Stimulated activated CD8-positive, alpha-beta memory T cell treated with anti-CD3 and anti-CD28 coated beads, Interleukin-4, amount 100 ng/mL, for 1 hour (primary cell): ENCODE measurements at places on chromosomes 12 and 14.

- no peak for DNase-seq
Observed at GRCh38 chr14:63357841-63358240, 39.1 kb upstream of the GPHB5 start.

DNA sequence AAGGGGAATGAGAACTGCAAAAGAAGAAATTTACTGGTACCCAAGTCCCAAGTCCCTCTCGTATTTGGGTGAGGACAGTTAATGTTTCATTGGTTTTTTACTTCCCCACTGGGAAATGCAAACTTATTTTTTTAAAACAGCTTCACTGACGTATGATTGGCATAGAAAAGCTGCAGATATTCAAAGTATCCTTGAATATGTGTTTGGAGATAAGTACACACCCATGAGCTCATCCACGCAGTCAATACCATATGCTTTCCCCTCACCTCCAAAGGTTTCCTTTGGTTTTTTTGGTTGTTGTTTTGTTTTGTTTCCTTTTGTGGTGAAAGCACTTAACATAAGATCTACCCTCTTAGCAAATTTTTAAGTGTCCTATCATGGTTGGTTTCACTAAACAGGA lies 13.1 kb downstream of the TCTN2 start:
- DNase-seq, result no peak

DNA sequence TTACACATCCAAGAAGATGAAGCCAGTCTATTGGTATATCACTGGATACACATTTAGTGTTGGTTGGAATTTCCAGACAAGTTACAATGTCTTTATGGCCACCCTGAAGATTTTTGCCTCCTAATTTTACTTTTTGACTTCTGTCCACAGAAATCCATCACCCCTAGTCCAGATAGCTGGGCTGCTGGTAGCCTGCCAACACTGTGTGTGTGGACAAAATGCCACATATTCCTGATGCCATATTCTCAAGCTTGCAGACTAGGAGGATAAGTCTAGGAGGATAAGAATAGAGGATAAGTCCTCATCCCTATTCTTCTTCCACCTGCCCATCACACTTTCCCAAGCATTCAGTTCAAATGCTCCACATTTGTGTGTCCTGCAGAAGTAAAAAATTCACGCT lies 4.6 kb downstream of the ESR2 start:
- no peak for DNase-seq

- DNase-seq, result no peak
Observed at GRCh38 chr12:107519906-107520859, 165.4 kb upstream of the PWP1 start.

GRCh38 chr12:112734859-112735695 lies 56.5 kb upstream of the RPH3A start:
- DNase-seq, result no peak

DNA sequence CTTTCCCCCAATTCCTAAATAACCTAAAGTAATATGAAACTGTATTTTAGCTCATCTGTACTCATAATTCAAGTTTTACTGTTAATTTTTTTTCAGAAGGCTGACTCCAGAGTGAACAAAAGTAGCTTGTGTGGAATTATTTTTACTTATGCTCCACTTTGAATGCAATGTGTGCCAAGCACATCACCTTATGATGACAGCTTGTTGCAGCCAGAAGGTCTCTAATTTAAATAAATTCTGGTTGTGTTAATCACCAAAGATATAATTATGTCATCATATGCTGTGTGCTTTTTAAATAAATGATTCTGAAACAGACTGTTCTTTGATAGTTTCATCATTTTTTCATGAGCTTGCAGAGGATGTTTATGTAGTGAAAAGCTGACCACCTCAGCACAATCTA lies 283.1 kb downstream of the TMEM117 start:
- DNase-seq, result no peak

DNA sequence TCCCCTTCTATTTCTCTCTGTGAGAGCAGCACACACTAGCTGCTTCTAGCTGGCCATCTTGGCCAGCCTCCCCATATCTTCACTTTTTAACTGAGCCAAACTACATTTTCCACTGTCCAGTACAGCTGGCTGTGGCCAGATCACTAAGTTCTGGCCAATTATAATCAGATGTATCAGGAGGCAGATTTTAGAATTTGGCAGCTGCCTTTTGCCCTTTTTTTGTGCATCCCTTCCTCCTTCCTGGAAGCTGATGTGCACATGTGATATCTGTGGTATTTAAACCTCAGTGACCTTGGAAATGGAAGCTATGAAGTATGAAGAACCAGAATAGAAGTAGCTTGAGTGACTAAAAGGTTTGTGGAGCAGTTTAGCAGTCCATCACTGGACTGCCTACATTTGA lies 49.8 kb upstream of the ANO6 start:
- no peak for DNase-seq

GRCh38 chr12:2415568-2415944 lies 362.8 kb downstream of the CACNA1C start:
- no peak for DNase-seq

- peak; percentile 93 for DNase-seq
Observed at GRCh38 chr12:47779301-47779942, 6.4 kb downstream of the SLC48A1 start.

- DNase-seq, result no peak
Observed at GRCh38 chr12:89662623-89663022, 46.0 kb downstream of the ATP2B1 start.

- DNase-seq, result no peak
Observed at GRCh38 chr12:122006186-122006926, 15.3 kb upstream of the BCL7A start.

- DNase-seq, result no peak
Observed at GRCh38 chr14:105926373-105927095, 400.2 kb downstream of the TMEM121 start.

- DNase-seq, result no peak
Observed at GRCh38 chr12:25557830-25558436, 4.8 kb upstream of the LMNTD1 start.

DNA sequence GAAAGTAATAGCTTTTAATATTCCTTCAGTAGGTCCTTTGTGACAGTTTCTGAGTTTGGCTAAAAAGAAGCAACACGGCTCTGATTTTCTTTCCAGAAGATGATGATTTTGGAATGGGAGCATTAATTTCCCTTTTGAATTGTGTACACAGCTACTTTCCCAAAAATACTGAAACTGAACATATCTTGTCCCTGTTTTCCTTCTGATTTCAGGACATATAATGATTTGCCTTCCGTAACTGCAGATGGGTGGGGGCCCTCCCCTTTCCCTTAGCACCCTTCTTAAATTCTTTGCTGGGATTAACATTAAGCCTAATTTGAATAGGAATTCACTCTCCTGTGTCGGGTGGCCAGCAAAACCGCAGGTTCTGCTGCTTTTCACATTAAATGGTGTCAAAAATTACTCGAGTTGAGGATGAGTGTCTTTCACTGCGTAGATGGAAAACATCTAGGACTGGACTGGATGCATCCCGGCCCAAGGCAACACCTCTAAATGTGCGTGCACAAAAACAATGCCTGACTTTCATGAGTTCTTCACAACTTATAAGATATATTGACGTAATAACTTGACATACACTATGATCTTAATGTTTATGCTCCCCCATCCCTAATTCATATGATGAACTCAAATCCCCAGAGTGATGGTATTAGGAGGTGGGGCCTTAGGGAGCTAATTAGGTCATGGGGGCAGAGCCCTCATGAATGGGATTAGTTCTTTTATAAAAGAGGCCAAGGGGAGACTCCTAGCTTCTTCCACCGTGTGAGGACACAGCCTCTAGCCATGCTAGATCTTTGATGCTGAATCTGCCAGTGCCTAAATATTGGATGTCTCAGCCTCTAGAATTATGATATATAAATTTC lies 158.1 kb downstream of the AEBP2 start:
- no peak for DNase-seq

DNA sequence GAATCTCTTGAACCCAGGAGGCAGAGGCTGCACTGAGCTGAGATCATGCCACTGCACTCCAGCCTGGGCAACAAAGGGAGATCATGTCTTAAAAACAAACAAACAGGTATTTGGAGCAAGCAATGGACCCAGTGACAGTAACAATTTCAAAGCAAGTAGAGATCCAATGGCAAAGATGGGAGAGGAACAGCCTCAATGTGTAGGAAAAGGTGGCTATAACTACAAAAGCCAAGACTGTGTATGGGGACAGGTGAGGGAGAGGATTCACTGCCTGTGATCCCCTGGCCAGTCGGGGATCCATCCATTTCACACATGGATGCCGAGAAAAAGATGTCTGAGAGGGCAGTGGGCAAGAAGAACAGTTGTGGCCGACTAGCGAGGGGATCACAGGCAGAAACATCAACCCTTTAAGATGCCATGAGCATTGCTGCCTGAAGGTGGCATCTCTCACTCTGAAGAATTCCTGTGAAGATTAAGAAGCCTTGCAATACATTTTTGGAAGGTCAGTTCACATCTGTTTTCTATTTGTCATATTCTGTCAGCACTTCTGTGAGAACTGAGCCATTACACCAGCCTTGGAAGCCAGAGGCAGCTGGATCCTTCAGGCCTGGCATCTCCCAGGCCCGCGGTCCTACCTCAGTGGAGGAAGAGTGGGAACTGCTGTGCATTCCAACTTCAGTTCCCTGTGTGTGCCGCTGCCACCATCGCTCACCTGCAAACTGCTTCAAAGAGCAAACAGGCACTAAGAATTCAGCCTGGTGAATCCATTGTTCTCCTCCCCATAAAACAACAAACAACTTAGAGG lies 54.5 kb upstream of the FRS2 start:
- DNase-seq, result no peak

GRCh38 chr14:44963044-44963528 lies 1.1 kb downstream of the TOGARAM1 start:
- no peak for DNase-seq

- no peak for DNase-seq
Observed at GRCh38 chr14:90871605-90872233, 55.5 kb upstream of the TTC7B start.

GRCh38 chr12:12836571-12836970 lies 23.4 kb downstream of the DDX47 start:
- DNase-seq, result no peak

GRCh38 chr12:69903548-69903947 lies 78.5 kb downstream of the MYRFL start:
- no peak for DNase-seq

GRCh38 chr12:100031836-100032235 lies 47.1 kb upstream of the ANKS1B start:
- no peak for DNase-seq

DNA sequence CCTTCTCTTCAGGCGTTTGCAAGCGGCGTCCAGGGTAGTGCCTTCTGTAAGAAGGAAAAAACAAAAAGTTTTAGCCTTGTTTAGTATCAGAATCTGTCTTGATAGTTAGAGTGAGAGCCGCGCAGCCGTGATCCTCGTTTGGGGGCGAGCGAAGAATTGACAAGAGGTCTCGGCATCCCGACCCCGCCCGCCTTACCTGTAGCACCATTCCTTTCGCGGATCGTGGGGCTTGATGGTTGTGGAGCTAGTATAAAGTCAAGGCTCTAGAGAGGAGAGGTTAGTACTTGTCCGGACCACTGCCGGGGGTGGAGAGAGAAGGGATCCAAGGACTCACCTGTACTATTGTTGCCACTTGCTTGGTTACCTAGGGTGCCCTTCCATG lies 494 bp downstream of the TMTC3 start:
- peak; percentile 1 for DNase-seq

GRCh38 chr12:89825591-89826449 lies 117.2 kb upstream of the ATP2B1 start:
- no peak for DNase-seq

GRCh38 chr14:95097385-95097784 lies 59.9 kb downstream of the DICER1 start:
- DNase-seq, result no peak

DNA sequence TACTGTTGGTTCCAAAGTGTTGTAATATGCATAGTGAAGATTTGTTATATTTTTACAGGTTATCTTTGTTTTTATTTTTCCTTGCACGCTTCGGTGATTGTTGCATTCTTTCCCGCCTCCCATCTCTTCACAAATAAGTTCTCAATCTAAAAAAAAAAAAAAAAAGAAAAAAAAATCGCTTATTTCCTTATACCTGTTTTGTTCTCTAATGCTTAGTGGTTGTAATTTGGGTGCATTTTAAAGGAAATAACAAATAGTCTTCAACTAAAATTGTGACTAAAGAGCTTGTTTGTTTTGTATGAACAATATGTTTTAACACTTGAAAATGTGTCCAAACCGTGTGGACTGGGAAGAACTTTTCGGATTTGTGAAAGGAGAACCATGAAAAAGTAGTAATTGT lies 1.5 kb downstream of the CAND1 start:
- DNase-seq, result no peak

DNA sequence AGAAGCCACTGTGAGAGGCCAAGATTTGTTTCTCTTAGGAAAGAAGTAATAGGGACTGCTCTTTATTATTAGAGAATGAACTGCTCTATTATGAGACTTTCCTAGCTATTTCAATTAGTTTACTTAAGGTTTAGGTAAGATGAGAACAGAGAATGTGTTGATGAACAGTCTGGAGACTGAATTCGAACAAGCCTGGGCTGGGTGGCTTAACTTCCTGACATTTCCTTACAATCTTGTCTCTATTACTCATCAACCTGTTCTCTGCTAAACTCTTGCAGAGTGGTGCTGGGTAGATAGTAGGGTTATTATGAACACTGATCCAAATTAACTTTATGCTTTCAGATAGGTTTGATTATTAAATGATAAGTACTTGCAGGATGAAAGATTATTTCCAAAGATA lies 31.2 kb downstream of the SLC15A5 start:
- no peak for DNase-seq

DNA sequence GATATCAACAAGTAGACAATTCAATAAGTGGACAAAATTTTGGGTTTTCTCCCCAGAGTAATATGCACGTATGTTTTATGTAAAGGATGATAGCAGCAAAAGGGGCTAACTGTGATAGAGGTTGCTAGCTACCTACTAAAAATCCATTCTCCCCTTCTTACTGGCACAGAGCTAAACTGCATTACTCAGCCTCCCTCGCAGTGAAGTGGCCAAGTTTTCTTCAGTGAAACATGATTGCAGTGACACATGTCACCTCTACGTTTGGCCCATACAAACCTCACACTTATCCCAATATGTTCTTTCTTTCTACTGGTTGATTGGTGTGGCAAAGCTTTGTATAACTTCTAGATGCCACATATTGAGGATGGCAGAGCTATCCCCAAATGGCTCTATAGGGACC lies 34.3 kb downstream of the GPR65 start:
- DNase-seq, result no peak

DNA sequence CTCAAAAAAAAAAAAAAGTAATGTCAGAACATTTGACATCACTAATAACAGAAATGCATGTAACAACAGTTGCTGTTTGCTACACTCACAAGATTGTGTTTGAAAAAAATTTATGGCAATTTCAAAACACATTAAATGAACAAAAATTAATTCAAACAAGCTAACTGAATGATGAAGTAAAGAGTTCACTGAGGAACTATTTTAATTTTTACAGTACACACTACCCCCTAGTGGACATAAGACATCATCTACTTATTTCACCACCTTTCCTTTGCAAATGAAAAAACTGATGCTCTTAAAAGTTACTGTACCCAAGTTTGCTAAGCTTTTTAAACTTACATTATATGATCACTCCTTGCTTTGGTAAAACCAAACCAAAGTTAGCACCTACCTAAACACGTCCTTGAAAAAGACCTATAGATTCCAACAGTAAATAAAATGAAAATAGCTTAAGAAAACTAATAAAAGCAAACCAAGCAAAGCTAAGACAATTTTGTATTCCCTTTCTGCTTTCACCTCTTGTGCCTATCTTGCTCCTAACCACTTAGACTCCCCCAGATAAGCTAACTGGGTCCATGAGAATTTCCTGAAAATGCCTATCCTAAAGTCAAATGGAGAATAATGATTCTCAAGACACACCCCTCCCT lies 22.2 kb downstream of the UBE2N start:
- no peak for DNase-seq
